Immature natural killer cell (primary cell): ENCODE measurements at places on chromosomes 16 and 17. TPM values are rescaled to one million over a fixed set of nuclear protein-coding genes. Genes with fewer than 3 reads are reported as not detected.

GRCh38 chr16:2428051-2428783 is 1.0 kb upstream of the CCNF start:
- no peak for DNase-seq

ABCC11 gene
- polyA plus RNA-seq: not detected

GRCh38 chr17:80859002-80859941 is 132.4 kb upstream of the CHMP6 start:
- DNase-seq: no peak

DNA sequence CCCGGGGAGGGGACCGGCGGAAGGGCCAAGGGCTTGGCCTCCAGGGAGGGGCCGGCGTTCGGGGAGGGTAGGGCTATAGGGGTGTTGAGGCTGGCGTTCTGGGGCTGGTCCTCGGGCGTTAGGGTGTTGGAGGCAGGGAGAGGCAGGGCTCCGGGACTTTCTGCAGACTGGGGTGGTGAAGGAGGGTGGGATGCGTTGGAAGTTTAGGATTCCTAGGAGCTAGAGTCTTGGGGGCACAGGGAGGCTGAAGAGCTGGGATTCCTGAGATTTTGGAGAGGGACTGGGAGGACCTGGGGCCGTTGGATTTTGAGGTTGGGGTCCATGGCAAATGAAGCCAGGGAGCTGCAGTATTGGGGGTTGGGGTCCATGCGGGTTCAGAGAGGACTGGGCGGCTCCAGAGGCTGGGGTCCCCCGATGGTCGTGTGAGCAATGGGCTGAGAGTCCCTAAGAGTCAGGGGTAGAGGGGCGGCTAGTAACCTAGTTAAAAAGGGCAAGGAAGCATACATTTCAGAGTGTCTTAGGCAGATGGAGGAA is 740 bp downstream of the NFATC2IP start:
- no peak for DNase-seq

ADAD2 gene
- 0.46 TPM for polyA plus RNA-seq

KRTAP1-1 gene
- polyA plus RNA-seq: not detected

KCNG4 gene
- polyA plus RNA-seq: not detected

- DNase-seq: no peak
Observed at GRCh38 chr16:16013812-16014211, 64.4 kb downstream of the ABCC1 start.

- DNase-seq: no peak
Observed at GRCh38 chr17:48081858-48082257, 19.4 kb downstream of the CBX1 start.

DNA sequence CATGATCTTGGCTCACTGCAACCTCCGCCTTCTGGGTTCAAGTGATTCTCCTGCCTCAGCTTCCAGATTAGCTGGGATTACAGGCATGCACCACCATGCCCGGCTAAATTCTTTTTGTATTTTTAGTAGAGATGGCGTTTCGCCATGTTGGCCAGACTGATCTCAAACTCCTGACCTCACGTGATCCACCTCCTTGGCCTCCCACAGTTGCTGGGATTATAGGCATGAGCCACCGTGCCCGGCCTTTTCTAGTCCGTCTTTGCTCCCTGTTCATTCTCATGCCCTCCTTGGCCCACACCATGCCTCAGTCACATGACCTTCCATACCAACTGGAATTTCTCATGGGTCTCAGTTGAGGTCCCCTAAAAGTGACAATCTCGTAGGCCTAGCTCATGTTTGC is 86.9 kb downstream of the SNX29 start:
- DNase-seq: no peak

DOC2B gene
- polyA plus RNA-seq: not detected

TBC1D28 gene
- not detected for polyA plus RNA-seq
